ENCODE measurements at places on chromosomes 1 and 21. TPM values are rescaled to one million over a fixed set of nuclear protein-coding genes. Genes with fewer than 3 reads are reported as not detected.
A peak's percentile ranks its signal among the peaks of the same experiment; 100 is the strongest.

- H3K4me1 ChIP-seq = no peaks in the 10 kb centered on the region
- no peak overlapping the region for H3K27ac ChIP-seq
- DNase-seq = no peak
- no peak overlapping the region for H3K4me3 ChIP-seq
- no peaks in the 10 kb centered on the region for H3K36me3 ChIP-seq
- H3K27me3 ChIP-seq = peaks cover 2% of the 10 kb centered on the region
Measured at GRCh38 chr1:113205980-113206766, 133.2 kb downstream of the LRIG2 start.

- peak overlapping the region; percentile 82 for H3K4me3 ChIP-seq
- H3K4me1 ChIP-seq = peaks cover 30% of the 10 kb centered on the region
- no peak overlapping the region for H3K27ac ChIP-seq
- H3K27me3 ChIP-seq = peaks cover 4% of the 10 kb centered on the region
Measured at GRCh38 chr1:243916160-243916559, 66.1 kb upstream of the AKT3 start.

DNA sequence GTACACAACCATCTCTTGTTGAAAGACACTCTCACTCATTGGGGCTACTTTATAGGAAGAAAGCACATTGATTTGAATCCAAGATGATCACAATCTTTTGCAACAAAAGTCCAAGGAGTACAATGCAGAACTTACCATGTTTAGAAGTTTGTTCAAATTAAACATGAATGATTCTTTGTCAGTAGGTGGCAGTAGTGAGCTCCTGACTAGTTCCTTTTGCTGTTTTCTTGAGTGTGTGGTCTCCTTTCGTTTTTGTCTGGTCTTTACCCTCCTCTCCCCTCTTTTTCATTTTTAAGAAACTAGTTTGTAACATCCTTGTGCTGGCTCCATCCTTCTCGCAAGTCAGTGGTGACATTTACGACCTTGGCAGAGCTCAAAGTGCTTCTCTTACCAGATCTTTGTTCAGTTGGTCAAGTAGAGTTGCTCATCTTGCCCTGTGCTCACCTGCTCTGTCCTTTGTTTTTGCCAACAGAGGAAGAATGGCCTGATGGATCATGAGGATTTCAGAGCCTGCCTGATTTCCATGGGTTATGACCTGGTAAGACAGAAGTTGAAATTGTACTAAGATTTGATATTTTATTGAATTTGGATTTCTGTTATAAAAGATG, 35.7 kb upstream of the MTR start:
- H3K4me1 ChIP-seq = no peaks in the 10 kb centered on the region
- no peak overlapping the region for H3K4me3 ChIP-seq
- H3K36me3 ChIP-seq = no peaks in the 10 kb centered on the region
- DNase-seq = no peak
- no peak overlapping the region for H3K27ac ChIP-seq
- H3K27me3 ChIP-seq = no peaks in the 10 kb centered on the region

DNA sequence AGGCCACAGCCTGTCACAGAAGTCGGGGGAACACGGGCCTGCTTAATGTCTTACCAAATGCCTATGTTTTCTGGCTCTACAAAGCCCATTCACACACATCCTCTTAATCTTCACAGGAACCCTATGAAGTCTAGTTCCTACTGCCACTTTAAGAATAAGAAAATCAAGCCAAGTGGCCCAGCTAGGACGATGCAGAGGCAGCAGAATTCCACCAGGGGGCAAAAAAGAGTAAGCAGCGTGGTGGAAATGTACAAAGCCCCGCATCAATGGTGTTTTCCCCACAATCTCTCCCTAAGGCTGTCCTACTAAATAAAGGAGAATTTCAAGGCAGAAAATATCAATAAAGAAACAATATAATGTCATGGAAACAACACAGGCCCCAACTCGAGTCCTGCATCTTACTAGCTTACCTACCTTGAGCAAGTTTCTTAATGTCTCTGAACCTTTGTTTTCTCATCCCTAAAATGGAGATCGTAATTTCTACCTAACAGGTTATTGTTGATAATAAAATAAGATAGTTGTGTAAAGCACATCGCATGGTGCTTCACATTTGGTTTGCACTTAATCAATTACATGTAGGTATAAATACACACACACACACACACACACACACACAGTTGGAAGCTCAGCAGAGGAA, 21.4 kb downstream of the SEC16B start:
- peaks cover 6% of the 10 kb centered on the region for H3K27me3 ChIP-seq
- H3K4me3 ChIP-seq = no peak overlapping the region
- peaks cover 14% of the 10 kb centered on the region for H3K4me1 ChIP-seq
- no peaks in the 10 kb centered on the region for H3K36me3 ChIP-seq
- DNase-seq = peak; percentile 71

DNA sequence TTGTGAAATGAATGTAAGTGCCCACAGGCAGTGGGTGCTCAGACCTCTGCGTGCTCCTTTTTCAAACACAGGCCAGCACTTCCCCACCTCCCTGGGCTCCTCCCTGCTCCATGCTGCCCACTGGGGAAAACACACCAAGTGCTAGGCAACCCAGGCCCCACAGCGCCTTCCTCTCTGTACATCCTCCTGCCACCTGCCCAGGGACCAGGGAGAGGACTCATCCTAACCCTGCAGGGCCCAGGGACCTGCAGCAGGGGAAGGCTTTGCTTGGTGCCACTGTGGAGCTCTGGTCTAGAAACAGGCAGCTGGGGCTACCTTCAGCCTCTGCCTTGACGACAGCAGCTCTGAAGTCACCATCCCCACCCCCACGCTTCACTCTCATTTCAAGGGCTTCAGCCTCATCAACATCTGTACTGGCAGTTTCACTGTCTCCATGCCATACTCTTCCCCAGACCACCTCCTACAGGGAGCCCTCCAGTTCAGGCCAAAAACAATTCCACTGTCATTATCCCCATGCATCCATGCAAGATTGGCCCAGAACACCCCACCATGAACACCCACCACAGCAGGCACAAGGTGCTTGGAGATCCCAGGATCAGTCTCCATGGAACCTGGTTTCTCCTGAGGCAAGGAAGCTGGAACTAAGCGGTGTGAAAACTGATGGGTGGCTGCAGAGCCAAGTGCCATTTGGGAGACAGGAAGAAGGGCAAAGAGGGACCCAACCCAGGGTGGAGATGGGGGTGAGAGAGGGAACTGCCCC, 1.1 kb downstream of the IGSF8 start:
- H3K27ac ChIP-seq = peak overlapping the region; percentile 7
- peak overlapping the region; percentile 90 for H3K4me3 ChIP-seq
- peaks cover 11% of the 10 kb centered on the region for H3K27me3 ChIP-seq
- DNase-seq = no peak
- H3K4me1 ChIP-seq = peaks cover 23% of the 10 kb centered on the region
- no peaks in the 10 kb centered on the region for H3K36me3 ChIP-seq

GRCh38 chr1:212606395-212607205, 2.0 kb upstream of the ATF3 start:
- no peak for DNase-seq
- peak overlapping the region; percentile 78 for H3K4me3 ChIP-seq
- peaks cover 17% of the 10 kb centered on the region for H3K27me3 ChIP-seq
- H3K27ac ChIP-seq = no peak overlapping the region

DNA sequence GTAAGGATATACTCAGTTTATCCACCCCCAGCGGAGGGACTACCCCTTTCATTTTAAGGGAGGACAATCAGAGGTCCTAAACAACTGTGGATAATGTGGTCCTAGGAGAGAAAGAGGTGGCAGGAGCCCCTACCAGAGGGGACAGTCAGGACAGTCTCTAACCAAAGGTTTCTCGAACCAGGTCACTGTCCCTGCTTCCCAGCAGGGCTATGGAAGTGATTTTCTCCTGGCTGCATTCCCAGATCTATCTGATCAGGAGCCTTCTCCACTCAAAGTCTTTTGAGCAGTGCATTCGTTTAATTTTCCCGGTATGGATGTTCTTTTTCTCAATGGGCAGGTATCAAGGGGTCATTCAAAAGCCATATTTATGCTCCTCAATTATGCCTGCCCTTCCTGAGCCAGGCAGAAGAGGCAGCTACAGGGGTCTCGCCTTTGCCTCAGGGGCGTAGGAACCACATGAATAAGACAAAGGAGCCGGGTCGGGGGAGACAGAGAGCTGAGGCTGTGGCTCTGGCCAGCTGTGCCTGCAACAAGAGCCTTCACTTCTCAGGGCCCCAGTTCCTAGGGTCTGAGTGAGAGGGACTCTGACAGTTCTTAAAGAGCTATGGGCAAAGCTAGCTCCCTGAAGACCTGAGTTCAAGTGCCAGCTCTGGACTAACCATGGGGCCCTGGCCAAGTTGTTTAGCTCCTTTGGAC, 62.5 kb upstream of the DMRTB1 start:
- H3K4me3 ChIP-seq = no peak overlapping the region
- H3K36me3 ChIP-seq = no peaks in the 10 kb centered on the region
- peaks cover 17% of the 10 kb centered on the region for H3K4me1 ChIP-seq
- no peak overlapping the region for H3K27ac ChIP-seq

- no peaks in the 10 kb centered on the region for H3K4me1 ChIP-seq
- no peak overlapping the region for H3K4me3 ChIP-seq
- no peak overlapping the region for H3K27ac ChIP-seq
- H3K27me3 ChIP-seq = no peaks in the 10 kb centered on the region
Measured at GRCh38 chr1:91381844-91382243, 22.8 kb downstream of the HFM1 start.

GRCh38 chr1:44839576-44839975, 3.5 kb downstream of the PTCH2 start:
- H3K4me1 ChIP-seq = peaks cover 18% of the 10 kb centered on the region
- H3K4me3 ChIP-seq = peak overlapping the region; percentile 14
- H3K27ac ChIP-seq = peak overlapping the region; percentile 86
- DNase-seq = no peak

DNA sequence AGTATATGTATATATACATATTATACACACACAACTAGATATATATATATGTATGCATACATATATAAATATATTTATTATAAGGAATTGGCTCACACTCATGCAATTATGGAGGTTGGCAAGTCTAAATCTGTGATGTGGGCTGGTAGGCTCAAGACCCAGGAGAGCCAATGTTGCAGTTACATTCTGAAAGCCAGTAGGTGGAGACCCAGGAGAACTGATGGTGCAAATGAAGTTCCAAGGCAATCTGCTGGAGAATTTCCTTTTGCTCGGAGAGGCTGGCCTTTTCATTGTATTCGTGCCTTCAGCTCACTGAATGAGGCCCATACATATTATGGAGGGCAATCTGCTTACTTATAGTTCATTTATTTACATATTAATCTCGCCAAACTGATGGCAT, 9.4 kb downstream of the IVL start:
- no peak for DNase-seq
- H3K36me3 ChIP-seq = no peaks in the 10 kb centered on the region
- no peaks in the 10 kb centered on the region for H3K4me1 ChIP-seq
- peaks cover 1% of the 10 kb centered on the region for H3K27me3 ChIP-seq
- H3K4me3 ChIP-seq = no peak overlapping the region
- no peak overlapping the region for H3K27ac ChIP-seq

DNA sequence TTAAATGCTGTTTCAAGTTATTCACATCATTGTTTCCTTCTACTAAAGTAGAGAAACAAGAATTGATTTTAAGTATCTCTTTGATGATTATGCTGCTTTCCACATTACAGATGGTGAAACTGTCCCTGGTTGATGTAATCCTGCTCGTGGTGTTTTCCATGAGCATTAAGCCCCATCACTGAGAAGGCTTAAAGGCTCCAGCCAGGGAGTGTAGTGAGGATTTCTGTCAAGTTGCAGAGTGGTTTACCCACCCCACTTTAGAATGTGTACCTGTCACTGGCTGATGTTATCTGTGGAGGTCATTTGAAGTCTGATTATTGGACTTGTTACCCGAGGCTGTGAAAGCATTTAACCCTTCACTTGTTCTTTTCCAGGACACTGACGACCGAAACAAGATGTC, 12.9 kb downstream of the CERS2 start:
- H3K36me3 ChIP-seq = peaks cover 7% of the 10 kb centered on the region
- peaks cover 2% of the 10 kb centered on the region for H3K27me3 ChIP-seq
- no peak overlapping the region for H3K27ac ChIP-seq
- H3K4me1 ChIP-seq = no peaks in the 10 kb centered on the region
- no peak overlapping the region for H3K4me3 ChIP-seq
- no peak for DNase-seq

The CFHR2 gene
- not detected for total RNA-seq

The CYP4Z1 gene
- total RNA-seq = not detected
